ENCODE measurements at places on chromosomes 12 and 14.

DNA sequence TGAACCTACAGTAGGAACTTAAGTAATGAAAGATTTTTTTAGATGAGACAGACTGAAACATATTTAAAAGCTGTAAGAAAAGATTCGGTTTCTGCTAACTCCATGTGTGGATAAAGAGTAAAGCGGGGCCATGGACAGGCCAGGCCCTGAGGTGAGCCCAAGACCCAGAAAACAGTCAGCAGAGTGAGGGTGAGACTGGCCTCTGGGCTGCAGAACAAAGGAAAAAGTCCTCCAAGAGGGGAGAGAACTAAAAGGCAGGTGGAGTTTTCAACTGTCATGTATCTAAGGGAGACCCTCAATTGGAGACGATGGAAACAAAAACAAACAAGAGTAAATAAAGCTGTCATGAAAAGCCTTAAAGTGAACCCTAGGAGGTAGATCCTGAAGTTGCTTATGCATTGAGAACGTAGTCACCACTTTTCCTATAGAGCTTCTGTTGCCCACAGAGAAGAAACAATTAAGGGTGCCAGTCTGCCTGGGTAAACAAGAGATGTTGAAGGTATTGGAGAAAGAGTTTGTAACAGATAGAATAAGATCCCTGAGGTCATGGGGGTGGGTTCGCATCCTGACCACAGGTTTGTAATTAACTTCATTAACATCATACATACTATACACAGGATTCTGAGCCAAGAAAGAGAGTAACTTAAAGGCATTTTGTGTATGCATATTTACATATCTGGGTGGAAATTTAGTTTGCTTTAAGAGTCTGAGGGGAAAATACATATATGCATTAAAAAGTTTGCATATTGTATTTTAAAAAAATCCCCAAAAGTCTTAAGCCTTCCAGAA lies 268.7 kb upstream of the PDE3A start:
- no peak for DNase-seq

DNA sequence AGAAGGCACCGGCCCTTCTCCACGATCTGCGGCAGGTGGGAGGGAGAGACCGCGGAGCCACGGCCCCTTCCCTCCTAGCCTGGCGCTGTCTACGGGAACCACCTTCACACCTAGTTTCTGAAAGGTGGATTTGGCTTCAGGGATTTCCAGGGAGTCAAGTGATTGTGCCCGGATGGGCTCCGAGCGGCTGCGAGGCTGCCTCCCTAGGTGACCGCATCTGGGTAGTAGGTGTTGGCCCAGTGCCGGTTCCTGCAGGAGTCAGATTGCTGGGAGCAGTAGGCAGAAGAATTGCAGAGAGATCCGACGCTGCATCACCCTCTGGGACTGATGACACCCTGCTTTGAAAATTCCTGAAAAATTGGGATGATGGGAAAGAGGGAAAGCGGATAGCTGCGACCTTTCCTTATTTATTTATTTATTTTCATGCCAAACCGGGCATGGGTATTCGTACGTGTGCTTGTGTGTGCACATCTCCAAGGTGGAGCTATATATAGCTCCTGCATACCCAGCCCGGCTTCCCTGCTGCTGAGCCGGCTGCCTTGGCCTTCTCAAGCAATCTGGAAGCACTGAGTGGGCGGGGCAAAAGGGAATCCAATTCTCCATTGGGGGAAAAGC lies 1.1 kb downstream of the CNTN1 start:
- DNase-seq = peak; percentile 51

DNA sequence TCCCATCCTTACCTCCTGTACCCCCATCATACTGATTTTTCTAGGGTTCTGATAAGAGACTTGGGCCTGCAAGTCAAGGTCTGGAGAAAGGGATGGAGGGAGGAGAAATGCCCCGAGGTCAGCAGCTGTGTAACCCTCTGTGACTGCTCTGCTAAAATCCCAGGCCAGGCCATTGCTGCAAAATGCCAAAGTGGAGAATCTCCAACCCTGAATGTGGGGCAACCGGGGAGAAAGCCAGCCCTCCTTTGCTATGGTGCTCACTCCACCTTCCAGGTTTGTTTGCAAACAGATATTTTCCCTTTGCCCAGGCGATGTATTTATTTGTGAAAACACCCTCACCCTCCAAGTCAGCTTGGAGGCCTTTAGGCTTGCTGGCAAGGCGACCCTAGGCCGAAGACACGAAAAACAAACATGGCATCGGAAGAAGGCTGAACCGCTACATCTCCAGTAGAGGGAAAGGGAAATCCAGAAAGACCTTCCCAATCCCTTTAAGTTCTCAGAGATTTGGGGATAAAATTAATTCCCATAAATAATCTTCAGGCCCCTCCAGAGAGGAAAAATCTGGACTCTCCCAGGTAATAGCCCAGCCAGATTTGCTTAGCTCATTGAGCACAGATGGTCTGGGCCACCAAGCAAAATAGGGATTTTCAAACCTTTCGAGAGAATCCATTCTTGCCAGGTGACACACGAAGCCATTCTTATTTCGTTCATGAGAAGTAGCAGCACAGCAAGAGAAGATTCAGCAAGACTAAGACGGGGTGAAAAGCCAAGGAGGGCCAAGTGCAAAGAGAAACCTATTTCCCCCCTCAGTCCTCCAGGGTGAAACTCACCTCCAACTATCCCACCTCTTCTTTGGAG lies 1.3 kb upstream of the TBX5 start:
- no peak for DNase-seq

- DNase-seq = no peak
Observed at GRCh38 chr12:27608890-27609289, 84.9 kb downstream of the PPFIBP1 start.

DNA sequence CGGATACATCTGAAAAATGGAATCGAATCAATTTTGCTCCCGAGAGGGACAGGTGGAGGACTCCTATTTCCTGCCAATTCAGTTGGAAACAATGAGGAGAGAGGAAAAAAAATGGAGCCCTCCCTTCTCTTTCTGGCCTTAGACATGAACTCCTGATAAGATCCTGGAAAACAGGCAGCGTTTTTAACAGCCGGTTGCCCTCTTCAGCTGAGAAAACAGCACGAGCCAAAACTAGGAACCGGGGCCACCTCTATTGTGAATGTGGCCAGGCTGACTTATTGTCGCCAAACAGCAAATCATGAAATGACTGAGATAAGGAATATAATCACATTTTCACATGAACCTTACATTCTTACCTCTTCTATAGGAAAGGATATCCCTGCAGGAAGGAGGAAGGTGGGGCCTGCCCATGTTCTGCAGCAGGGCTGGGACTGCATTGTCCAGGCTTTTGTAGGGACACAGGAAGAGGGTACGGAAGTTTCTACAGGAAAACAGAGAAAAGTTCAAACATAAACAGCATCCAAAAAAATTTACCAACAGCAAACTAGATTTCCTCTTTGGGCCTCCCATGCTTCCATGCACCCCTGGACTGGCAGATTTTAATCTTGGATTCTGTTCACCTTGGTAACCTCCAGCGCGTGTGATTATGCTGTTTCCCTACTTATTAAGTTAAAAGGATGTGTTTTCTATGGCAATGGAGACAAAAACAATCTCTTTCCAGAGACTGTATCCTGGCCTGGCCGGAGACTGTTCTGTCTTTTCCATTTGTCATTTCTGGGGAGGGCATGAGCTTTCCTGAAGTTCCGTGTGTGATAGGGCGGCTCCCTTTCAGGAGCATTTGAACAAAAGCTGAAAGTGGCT lies 29.0 kb upstream of the ELK3 start:
- no peak for DNase-seq

- no peak for DNase-seq
Observed at GRCh38 chr12:26963413-26963812, 25.1 kb downstream of the FGFR1OP2 start.

GRCh38 chr12:13581031-13581430 lies 384.5 kb downstream of the EMP1 start:
- DNase-seq = no peak

- no peak for DNase-seq
Observed at GRCh38 chr14:71618047-71618446, 314.2 kb upstream of the RGS6 start.

DNA sequence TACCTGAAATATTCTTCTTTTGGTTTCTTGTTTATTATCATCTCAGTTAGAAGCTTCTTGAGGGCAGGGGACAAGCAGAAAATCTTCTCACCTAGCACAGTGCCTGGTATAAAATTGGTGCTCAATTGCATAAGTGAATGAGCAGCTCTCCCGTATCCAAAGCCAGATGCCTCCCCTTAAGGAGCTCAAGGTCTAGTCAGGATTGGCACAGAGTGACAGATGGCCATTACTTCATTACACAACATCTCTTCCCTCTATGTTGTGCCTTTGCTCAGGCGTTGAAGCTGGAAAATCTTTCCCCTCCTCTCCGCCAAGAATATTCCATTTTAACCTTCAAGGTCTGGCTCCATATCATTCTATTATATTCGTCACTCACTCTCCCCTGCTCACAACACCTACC lies 3.6 kb downstream of the SLC4A8 start:
- no peak for DNase-seq

- DNase-seq = peak; percentile 84
Observed at GRCh38 chr12:109723311-109723881, 9.8 kb downstream of the FAM222A start.

GRCh38 chr14:84112589-84112988 lies 1417.4 kb upstream of the FLRT2 start:
- no peak for DNase-seq

DNA sequence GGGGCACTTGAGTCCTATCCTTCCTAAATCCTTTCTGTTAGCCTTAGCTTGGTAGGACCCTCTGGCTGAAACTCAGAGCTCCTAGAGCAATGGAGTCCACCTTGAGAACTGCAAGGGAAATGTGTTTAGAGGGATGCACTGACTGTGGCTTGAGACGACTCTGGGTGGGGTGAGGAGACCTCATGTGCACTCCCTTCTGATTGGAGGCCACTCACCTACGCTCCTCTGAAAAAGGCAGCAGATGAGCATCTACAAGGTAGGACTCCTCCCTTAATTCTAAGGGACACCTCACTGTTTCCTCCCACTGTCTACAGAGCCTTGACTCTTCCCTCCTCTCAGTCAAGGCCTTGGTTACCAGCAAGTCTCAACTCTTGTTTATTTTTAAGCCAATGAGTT lies 1.0 kb downstream of the MAP3K12 start:
- DNase-seq = no peak

- peak; percentile 29 for DNase-seq
Observed at GRCh38 chr12:120584343-120585149, 3.3 kb upstream of the POP5 start.

DNA sequence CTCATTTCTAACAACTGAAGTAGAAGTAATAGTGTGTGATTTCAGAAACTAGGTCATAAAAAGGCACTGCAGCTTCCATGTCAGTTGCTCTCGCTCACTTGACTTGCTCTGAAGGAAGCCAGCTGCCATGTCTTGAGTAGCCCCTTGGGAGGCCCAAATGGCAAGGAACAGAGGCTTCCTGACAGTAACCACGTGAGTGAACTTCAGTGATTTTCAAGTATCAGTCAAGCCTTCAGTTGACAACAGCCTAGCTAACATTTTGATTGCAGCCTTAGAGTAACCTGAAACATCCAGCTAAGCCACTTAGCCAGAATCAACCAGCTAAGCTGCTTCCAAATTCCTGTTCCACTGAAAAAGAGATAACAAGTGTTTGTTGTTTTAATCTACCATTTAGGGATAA lies 26.7 kb downstream of the TOGARAM1 start:
- DNase-seq = peak; percentile 31

DNA sequence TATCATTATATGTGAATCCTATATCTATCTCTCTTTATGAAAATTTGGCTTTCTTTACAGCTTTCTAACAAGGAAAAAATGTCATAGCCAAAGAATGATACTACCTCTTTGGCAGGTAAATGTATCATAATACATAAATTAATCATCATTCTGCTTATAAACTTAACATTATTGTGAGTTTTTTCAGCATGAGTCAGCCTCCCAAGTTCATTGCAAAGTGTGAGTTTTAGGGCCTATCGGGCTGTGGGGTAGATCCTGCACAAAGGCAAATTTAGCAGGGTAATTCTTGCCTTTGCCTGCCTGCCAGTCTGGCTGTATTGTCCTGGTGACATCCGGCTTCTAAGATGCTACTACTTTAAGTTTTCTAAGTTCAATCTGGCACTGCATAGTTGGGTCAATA lies 412.6 kb downstream of the MDGA2 start:
- DNase-seq = no peak

- peak; percentile 20 for DNase-seq
Observed at GRCh38 chr12:90064852-90065801, 356.5 kb upstream of the ATP2B1 start.

DNA sequence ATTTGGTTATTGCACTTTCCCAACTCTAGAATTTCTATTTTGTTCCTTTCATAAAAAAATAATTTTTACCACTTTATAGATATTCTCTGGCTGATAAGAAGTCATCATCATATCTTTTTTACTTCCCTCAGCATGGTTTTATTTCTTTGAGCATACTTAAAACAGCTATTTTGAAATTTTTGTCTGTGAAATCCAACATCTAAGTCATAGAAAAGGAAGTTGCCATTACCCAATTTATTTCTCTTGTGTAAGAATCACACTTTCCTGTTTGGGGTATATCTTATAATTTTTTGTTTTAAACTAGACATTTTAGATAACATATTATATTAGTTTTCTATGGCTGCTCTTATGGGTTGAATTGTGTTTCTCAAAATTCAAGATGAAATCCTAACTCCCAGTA lies 400.2 kb upstream of the OR4E1 start:
- DNase-seq = no peak

GRCh38 chr12:49279706-49280159 lies 14.9 kb downstream of the TUBA1C start:
- no peak for DNase-seq

GRCh38 chr12:81170072-81170471 lies 92.2 kb downstream of the ACSS3 start:
- DNase-seq = no peak

DNA sequence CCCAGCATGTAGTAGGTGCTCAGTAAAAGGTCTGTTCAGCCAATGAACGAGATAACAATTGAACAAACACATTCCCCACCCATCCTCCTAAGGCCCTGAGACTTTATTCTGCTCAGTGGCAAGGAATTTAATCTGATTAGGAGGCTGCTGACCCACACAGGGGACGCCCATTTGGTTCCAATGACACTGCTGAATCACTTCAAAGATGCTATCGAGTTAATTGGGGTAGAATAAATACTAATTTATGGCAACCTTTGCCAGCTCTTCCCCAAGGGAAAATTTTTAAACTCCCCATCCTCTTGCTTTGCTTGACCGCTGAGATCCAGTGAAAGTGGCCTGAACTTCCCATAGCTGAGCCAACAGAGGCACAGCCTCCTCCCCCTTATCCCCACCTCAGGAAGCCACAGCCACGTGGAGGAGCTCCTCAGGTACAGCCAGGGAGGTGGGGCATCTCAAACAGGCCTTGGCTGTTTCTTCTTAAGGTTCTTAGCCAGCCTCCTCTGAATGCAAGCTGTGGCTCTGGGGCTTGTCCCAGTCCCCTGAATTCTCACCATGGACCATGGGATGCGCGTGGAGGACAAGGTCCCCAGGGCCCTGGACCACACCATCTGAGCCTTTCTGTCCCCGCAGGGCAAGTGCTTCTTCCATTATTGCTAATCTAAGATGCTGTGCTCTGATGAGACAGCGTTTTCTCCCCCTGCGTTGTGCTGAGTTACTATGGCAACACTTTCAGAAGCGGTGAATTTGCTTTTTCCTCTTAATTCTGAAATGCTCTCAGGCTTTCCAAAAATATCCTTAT lies 26.7 kb downstream of the C14orf132 start:
- no peak for DNase-seq

All from tongue (tissue), 3 donors.